ENCODE measurements at places on chromosomes 2 and 18. TPM values are rescaled to one million over a fixed set of nuclear protein-coding genes. Genes with fewer than 3 reads are reported as not detected.

DNA sequence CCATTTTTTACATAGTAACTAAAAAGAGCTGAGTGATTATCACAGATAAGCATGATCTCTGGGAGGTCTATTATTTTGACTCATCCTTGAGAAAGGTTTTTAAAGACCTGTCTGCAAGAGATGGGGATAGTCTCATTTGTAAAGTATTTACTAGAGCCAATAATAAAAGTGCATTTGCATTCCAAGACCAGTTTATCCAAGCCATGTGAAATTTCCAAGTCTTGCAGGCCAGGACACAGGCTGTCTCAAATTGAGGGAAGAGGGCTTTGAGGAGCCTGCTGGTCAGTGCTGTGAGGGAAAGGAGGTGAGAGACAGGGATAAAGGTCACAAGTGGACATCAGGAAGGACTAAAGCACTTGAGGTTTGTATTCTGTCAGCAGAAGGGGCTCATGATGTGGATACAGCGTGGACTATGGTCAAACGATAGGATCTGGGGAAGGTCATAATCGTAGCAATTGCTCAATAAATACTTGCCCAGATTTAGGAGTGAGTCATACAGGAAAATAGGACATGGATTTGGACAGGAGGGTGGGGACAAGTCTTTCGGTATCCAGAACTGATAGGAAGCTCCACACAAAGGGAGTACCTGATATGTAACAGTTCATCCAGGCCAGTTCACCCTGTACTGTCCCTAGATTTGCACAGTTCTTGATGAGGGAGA lies 6.6 kb upstream of the CDH2 start:
- H3K4me3 ChIP-seq: no peak overlapping the region
- no peak overlapping the region for H3K27ac ChIP-seq
- DNase-seq: no peak
- no peaks in the 10 kb centered on the region for H3K4me1 ChIP-seq

Gene STAT4
- total RNA-seq: 2.6 TPM

DNA sequence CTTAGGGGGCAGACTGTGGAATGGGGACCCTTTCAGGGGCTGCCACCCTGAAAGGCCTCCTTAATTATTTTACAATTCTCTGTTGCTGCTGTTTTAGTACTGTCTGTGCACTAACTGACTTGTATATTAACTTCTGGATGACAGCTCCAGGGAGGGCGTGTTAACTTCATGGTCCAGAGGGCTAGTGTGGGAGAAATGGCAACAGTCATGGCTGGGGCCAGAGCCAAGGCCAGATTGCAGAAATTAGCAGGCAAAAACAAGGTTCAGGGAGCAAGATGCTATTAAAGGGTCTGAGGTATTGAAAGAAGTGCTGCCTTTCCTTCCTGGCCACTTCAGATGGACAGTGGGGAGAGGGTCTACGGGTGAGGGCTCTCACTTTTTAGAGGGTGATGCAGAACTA lies 9.1 kb downstream of the WIPF1 start:
- no peak for DNase-seq
- H3K4me1 ChIP-seq: peaks cover 53% of the 10 kb centered on the region
- H3K27me3 ChIP-seq: no peaks in the 10 kb centered on the region

GRCh38 chr2:6353669-6354068 lies 512.0 kb downstream of the CMPK2 start:
- H3K36me3 ChIP-seq: no peaks in the 10 kb centered on the region
- H3K27me3 ChIP-seq: no peaks in the 10 kb centered on the region
- H3K27ac ChIP-seq: no peak overlapping the region
- DNase-seq: no peak

GRCh38 chr2:37934591-37935513 lies 9.8 kb downstream of the RMDN2 start:
- H3K4me1 ChIP-seq: no peaks in the 10 kb centered on the region
- no peak overlapping the region for H3K27ac ChIP-seq
- H3K4me3 ChIP-seq: no peak overlapping the region
- H3K36me3 ChIP-seq: no peaks in the 10 kb centered on the region
- no peaks in the 10 kb centered on the region for H3K27me3 ChIP-seq

DNA sequence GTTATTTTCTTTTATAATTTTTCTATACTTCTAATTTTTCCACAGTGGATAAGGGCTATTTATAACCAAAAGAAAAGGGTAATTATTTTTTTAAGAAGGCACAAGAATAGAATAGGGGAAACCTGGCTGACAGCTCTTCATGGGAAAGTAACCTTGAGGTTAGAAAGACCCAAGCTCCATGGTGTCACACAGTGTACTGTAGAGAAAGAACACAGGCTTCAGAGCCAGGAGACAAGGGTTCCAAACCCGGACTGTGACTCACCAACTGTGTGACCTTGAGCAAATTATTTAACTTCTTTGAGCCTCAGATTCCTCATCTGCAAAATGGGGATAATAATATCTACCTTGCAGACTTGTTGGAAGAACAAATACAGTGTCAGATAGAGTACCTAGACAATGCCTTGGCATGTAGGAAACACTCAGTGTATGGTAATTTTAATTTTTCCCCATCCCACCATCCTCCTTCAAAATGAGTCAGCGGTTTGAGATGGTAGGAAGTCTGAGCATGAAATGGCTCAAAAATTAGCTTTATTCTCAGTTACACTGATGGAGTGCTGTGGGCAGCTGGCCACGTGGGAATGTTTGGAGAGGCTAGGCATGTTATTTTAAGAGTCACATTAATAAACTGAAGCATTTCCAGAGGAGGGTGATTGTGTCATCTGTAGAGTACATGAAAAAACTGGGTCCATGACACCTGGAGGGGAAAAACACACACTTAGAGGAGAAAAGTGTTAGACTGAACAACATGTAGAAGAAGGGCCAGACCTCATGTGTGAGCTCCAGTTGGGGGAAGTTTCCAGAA lies 36.7 kb downstream of the TMEM37 start:
- H3K36me3 ChIP-seq: no peaks in the 10 kb centered on the region
- peak; percentile 86 for DNase-seq
- no peak overlapping the region for H3K4me3 ChIP-seq
- H3K27ac ChIP-seq: no peak overlapping the region
- H3K4me1 ChIP-seq: peaks cover 5% of the 10 kb centered on the region
- H3K27me3 ChIP-seq: no peaks in the 10 kb centered on the region

DNA sequence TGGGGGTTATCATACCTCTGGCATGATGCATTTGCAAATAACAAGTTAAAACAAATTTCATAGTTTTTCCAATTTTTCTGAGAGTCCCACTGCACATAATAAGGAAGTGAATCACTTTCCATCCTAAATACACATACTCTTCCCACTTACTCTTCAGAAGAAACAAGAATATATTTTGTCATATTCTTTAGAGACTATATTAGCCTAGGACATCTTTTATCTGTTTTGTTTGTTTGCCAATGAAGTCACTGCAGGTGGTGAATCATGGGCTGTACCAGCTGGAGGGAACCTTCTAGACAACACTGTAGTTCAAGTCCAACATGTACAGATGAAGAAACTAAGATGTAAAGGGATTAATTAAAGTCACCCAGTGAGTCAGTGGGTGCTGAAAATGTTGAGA lies 116.8 kb downstream of the XIRP2 start:
- no peaks in the 10 kb centered on the region for H3K27me3 ChIP-seq
- no peak overlapping the region for H3K4me3 ChIP-seq
- no peaks in the 10 kb centered on the region for H3K4me1 ChIP-seq
- DNase-seq: no peak

Gene CRYGD
- not detected for total RNA-seq

GRCh38 chr2:176392249-176392648 lies 123.0 kb downstream of the MTX2 start:
- peaks cover 21% of the 10 kb centered on the region for H3K4me1 ChIP-seq
- DNase-seq: peak; percentile 7
- no peak overlapping the region for H3K27ac ChIP-seq

- DNase-seq: no peak
- H3K36me3 ChIP-seq: no peaks in the 10 kb centered on the region
- no peak overlapping the region for H3K27ac ChIP-seq
- no peaks in the 10 kb centered on the region for H3K4me1 ChIP-seq
These were observed 203.3 kb downstream of the SH3BP4 start for GRCh38 chr2:235155163-235155562.

GRCh38 chr2:127660291-127660578 lies 14.3 kb downstream of the GPR17 start:
- no peaks in the 10 kb centered on the region for H3K4me1 ChIP-seq
- H3K4me3 ChIP-seq: no peak overlapping the region
- DNase-seq: no peak
- H3K36me3 ChIP-seq: no peaks in the 10 kb centered on the region

Gene HNRNPA3
- total RNA-seq: 80.3 TPM

Gene EPHA4
- 54.3 TPM for total RNA-seq

Gene MEIS1
- total RNA-seq: 10.2 TPM

Gene PAX8
- 1,743 TPM for total RNA-seq

GRCh38 chr2:207771421-207771820 lies 1.7 kb upstream of the FZD5 start:
- no peak for DNase-seq
- no peak overlapping the region for H3K27ac ChIP-seq
- H3K36me3 ChIP-seq: no peaks in the 10 kb centered on the region
- H3K4me3 ChIP-seq: no peak overlapping the region

Gene MC5R
- not detected for total RNA-seq

- H3K36me3 ChIP-seq: no peaks in the 10 kb centered on the region
- no peak overlapping the region for H3K4me3 ChIP-seq
- no peak overlapping the region for H3K27ac ChIP-seq
- no peak for DNase-seq
These were observed 39.6 kb upstream of the NEMP2 start for GRCh38 chr2:190574169-190574568.

Gene RTP5
- total RNA-seq: 0.13 TPM

DNA sequence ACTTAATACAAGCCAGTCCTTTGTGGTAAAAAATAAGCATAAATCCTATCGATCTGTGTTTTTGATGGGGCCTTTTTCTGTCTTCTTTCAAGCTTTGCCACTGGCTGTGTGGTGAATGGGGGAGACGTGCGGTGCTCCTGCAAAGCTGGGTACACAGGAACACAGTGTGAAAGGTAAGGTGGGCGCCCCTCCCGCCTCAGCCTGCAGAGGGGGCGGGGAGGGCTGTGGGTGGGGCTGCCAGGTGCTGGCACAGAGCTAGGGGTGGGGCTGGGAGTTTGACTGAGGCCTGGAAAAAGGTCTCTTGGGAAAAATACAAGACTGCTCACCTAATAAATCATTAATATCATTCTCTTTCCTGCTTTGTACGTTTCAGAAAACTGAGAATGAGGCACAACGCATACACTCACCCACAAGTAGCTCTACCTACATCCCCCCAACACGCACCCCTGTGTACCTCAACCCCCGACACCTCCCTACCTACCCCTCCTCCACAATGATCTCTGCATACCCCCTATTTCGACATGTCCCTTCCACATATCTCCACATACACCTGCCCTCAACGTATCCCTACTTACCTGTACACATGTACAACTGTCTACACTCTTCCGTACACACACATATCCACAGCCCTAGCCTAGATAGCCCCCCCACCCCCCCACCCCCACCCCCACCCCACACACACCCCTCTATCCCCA lies 129.7 kb upstream of the TTC39C start:
- no peaks in the 10 kb centered on the region for H3K36me3 ChIP-seq
- no peaks in the 10 kb centered on the region for H3K4me1 ChIP-seq
- H3K27ac ChIP-seq: peak overlapping the region; percentile 47
- H3K27me3 ChIP-seq: no peaks in the 10 kb centered on the region
- H3K4me3 ChIP-seq: no peak overlapping the region
- DNase-seq: peak; percentile 34

- H3K4me1 ChIP-seq: peaks cover 3% of the 10 kb centered on the region
- H3K27ac ChIP-seq: no peak overlapping the region
These were observed 123.8 kb downstream of the ARL4C start for GRCh38 chr2:234373060-234373459.

- no peak overlapping the region for H3K27ac ChIP-seq
- no peaks in the 10 kb centered on the region for H3K4me1 ChIP-seq
- no peaks in the 10 kb centered on the region for H3K27me3 ChIP-seq
- H3K36me3 ChIP-seq: no peaks in the 10 kb centered on the region
- no peak overlapping the region for H3K4me3 ChIP-seq
- DNase-seq: no peak
These were observed 248.9 kb downstream of the TDRD15 start for GRCh38 chr2:21372654-21373053.

GRCh38 chr2:157420771-157421323 lies 23.0 kb downstream of the CYTIP start:
- no peaks in the 10 kb centered on the region for H3K4me1 ChIP-seq
- no peak overlapping the region for H3K27ac ChIP-seq
- H3K27me3 ChIP-seq: no peaks in the 10 kb centered on the region

DNA sequence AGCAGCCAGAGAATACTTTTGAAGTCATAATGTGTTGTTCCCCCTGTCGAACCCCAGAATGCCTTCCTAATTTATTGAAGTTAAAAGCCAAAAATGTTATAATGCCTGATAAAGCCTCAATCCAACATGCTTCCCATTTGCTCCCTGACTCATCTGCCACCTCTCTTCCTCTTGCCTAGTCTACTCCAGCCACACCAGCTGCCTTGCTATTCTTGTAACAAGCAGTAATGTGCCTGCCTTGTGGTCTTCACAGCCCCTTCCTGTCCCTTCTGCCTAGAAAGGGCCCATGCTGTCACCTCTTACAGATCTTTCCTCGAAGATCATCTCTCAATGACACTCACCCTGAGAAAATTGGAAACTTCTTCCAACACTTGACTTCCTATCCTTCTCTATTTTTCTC lies 231.6 kb upstream of the CDH2 start:
- no peak overlapping the region for H3K27ac ChIP-seq
- no peak for DNase-seq
- no peaks in the 10 kb centered on the region for H3K36me3 ChIP-seq

- H3K36me3 ChIP-seq: no peaks in the 10 kb centered on the region
- DNase-seq: no peak
- H3K27me3 ChIP-seq: no peaks in the 10 kb centered on the region
- no peak overlapping the region for H3K27ac ChIP-seq
- H3K4me1 ChIP-seq: no peaks in the 10 kb centered on the region
- H3K4me3 ChIP-seq: no peak overlapping the region
These were observed 34.0 kb upstream of the ERMN start for GRCh38 chr2:157359628-157360027.

Gene TANC1
- 93.8 TPM for total RNA-seq

GRCh38 chr2:96143231-96143847 lies 1.9 kb downstream of the DUSP2 start:
- DNase-seq: no peak
- H3K27me3 ChIP-seq: no peaks in the 10 kb centered on the region
- no peak overlapping the region for H3K4me3 ChIP-seq
- H3K36me3 ChIP-seq: no peaks in the 10 kb centered on the region
- no peak overlapping the region for H3K27ac ChIP-seq

Gene PLB1
- total RNA-seq: 1.3 TPM

Gene VWA3B
- not detected for total RNA-seq

DNA sequence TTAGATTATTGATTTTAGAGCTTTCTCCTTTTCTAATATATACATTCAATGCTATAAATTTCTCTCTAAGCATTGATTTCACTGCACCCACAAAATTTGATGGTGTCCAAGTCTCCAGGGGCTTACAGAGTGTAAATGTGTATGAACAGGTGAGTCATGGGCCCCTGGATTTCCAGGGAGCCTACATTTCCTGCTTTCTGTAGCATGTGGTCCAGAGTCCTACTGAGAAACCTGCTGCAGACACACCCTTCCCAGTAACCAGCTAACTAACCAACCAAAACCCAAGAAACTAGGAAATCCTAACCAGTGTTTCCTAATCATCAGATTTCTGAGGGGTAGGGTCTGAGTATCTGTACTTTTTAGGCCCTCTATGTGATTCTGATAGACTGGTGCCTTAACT lies 39.5 kb upstream of the TANC1 start:
- no peaks in the 10 kb centered on the region for H3K36me3 ChIP-seq
- DNase-seq: no peak
- no peak overlapping the region for H3K4me3 ChIP-seq
- H3K27me3 ChIP-seq: no peaks in the 10 kb centered on the region
- H3K27ac ChIP-seq: no peak overlapping the region
- H3K4me1 ChIP-seq: peaks cover 13% of the 10 kb centered on the region

Gene SCYGR1
- not detected for total RNA-seq

Gene METTL8
- total RNA-seq: 13.7 TPM

All from thyroid gland (tissue), 4 donors.